ENCODE measurements at places on chromosomes 12 and 14.

GRCh38 chr12:16454481-16454880 is 107.0 kb downstream of the MGST1 start:
- no peak for DNase-seq

- no peak for DNase-seq
Measured at GRCh38 chr12:109760031-109760929, 46.7 kb downstream of the FAM222A start.

DNA sequence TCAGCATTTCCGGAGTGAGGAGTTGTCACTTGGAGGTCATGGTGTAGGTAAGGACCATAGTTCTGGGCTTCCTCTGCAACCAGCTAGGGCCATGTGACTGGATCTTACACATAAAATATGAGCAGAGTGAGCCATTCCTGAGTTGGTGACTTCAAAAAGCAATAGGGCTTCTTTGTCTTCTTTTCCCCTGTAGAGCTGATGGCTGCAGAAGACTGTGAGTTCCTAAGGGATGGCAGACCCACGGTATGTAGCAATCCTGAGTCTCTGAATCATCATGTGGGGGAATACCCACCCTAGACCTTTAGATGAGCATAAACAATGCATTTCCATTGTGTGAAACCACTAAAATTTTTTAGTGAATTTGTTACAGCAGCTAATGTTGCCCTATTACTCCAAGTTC is 151.1 kb upstream of the TBX3 start:
- no peak for DNase-seq

- DNase-seq = no peak
Measured at GRCh38 chr14:51996148-51996746, 6.9 kb downstream of the RTRAF start.

GRCh38 chr12:14828892-14829291 is 14.4 kb downstream of the ART4 start:
- DNase-seq = no peak

DNA sequence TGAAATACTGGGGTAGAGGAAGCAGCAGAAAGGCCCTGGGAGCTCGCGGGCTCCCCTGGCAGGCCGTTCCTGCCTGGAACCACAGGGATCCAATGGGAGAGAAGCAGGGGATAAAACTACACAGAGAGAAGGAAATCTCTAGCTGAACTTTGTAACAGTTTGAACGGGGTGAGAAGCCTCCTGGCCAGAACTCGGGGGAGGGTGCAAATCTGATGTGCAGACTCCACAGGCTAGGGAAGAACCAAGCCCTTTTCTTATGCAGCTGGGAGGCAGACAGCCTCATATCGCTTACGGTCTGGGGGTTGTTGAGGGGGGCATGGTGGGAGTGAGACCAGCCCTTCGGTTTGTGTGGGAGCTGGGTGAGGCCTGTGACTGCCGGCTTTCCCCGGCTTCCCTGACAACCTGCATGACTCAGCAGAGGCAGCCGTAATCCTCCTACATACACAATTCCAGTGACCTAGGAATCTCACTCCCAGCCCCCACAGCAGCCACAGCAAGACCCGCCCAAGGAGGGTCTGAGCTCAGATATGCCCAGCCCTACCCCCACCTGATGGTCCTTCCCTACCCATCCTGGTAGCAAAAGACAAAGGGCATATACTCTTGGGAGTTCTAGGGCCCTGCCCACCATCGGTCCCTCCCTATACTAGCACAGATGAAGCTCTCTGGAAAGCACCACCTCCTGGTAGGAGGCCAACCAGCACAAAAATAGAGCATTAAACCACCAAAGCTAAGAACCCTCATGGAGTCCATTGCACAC is 143.0 kb downstream of the TMTC1 start:
- DNase-seq = no peak

DNA sequence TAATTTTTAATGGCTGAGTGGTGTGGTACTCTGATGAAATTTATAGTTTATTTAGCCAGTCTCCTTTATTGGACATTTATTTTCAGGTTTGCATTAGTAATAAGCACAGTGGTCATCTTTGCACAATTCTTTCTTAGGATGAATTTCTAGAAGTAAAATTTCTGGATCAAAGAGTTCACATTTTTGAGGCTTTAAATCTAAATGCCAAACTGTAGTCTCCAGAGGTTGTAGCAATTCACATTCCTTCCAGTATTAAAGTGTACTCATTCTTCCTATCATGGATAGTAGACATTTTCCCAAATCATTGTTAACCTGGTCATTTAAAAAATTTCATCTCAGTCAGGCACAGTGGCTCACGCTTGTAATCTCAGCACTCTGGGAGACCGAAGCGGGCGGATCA is 24.8 kb downstream of the SLC39A9 start:
- no peak for DNase-seq

GRCh38 chr12:120658286-120659150 is 18.1 kb downstream of the CABP1 start:
- DNase-seq = no peak

DNA sequence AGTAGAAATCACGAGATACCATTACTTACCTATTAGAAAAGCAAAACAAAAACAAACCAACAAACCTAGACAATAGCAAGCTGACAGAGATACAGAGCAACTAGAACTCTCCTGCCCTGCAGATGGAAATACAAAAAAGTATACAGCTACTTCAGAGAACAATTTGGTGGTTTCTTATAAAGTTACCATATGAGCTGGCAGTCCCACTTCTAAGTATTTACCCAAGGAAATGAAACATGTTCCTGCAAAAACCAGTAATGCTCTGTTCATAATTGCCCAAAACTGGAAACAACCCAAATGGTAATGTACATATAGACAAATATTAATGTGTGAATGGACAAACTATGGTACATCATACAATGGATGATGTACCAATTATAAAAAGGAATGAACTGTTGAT is 31.7 kb downstream of the FUT8 start:
- no peak for DNase-seq

GRCh38 chr14:36320897-36321381 is 502 bp upstream of the MBIP start:
- DNase-seq = no peak

DNA sequence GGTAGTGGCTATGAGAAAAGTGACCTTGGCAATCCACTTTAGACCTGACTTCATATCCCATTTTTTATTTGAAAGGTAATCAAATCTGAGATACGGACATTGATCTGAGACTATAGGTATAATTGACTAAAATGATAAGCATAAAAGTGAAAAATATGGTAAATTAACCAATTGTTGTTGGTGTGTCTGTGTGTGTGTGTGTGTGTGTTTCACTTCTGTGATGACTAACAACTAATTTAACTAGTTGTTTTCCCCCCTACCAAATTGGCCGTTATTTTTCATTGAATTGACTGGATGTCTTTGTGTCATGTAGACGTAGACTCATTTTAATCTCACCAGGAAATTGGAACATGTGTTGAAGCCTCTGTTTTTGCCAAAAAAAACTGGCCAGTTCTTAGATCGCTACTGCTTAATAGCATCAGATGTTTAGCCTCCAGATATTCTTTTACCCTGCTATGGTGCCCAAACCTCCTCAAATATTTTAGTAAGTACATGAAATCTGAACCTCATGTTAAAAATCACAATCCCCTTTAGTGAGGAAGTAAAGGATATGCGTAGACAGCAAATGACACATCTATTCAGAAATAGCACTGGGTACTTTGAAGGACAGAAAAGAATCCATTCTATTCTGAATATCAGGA is 395.0 kb downstream of the EGLN3 start:
- DNase-seq = no peak

DNA sequence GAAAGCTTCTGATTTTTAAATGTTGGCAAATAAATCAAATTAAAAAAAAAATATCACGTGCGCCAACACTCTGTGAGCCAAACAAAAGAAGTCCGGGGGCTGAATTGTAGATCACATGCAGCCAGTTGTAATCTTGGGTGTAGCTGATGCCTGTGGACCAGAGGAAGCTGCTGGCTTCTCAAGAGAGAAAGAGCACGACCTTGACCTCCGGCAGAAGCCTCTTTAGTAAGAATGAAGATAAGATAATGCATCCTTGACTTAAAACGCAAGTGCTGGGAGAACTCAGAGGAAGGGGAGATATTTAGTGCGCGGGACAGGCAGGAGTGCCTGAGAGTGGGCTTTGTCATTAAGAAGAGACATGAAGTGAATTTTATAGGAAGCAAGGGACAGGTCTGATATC is 162.8 kb upstream of the TBX3 start:
- no peak for DNase-seq

- DNase-seq = no peak
Measured at GRCh38 chr14:97970222-97970621, 1173.0 kb downstream of the VRK1 start.

GRCh38 chr12:2924019-2924418 is 33.3 kb downstream of the TULP3 start:
- no peak for DNase-seq

- no peak for DNase-seq
Measured at GRCh38 chr12:131007031-131007739, 53.5 kb downstream of the ADGRD1 start.

DNA sequence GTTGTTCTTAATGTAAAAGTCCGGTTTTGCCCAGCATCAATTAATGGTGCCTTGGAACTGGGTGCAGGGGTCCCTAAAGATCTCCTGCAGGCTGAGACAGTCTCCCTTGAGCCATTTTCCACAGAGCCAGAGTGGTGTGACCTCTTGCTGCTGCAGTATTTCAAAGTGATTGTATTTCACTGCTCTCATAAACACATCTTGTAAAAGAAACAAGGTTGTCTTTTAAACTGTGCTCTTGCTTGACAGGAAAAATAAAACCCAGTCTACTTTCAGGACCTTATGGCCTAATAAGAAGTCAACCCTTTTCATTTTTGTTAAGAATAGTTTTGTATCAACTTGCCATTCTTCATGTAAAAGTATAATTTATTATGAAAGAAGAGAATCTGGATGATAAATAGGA is 44.7 kb downstream of the TMEM117 start:
- DNase-seq = no peak

DNA sequence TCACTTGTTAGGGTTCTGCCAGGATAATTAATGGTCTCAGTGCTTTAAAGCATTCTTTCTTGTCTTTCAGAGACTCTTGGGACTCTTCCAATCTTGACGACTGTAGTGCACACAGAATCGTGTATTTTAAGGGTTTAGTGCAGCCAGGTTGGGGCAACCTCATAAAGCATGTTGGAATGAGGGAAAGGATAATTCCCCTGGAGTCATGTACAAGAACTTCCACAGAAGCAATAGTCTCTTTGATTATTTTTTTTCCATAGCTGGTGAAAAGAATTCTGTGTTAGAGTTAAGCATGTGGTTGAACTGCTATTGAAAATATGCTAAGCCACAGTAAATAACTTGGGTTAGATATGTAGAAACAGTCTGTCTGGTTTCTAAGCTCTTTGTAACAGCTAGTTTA is 246.8 kb upstream of the DAAM1 start:
- no peak for DNase-seq

DNA sequence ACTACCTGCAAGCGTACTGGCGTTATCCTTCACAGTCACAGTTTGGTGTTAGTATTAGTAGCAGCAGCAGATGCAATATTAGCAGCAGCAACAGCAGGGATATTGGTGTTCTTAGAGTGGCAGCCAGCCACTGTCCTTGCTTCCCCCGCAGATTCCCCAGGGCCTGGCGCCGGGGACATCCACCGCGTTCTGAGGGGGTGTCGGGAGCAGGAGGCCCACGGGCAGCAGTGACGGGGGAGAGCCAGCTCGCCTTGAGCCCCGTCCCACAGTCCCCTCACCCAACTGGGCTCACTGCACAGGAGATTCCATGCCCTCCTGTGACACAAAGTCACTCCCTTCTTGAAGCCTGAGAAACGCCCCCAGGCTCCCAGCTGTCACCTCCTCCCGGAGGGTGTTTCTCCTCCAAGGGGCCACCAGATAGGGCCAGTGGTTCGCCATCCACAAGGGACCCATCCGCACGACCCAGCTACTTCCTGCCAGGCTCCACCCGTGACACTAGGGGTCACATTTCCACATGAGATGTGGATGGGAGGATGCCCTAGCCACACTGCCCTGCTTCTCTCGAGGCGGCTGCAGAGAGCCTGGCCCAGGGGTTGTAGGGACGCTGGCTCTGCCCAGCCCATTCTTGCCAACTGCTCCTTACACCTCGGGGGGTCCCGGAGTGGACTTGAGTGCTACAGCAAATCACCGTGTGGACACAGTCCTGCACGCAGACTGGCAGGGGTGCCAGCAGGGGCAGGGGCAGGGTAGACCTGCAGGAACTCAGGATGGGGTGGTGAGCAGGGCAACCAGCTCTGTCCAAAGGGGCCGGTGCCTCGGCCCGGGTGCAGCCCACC is 123.1 kb downstream of the PIWIL1 start:
- no peak for DNase-seq

- DNase-seq = no peak
Measured at GRCh38 chr14:22464422-22465142, 124.4 kb downstream of the DAD1 start.

DNA sequence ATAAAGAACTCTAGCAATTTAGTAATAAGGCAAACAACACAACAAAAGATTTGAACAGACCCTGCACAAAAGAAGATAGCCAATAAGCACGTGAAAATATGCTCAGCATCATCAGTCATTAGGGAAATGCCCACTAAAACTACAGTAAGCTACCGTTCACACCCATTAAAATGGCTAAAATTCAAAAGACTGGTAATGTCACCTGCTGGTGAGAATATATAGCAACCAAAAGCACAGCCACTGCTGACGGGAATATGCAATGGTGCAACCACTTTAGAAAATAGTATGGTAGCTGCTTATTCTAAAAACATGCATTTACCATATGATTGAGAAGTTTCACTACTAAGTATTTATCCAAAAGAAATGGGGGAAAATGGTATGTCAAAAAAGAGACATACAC is 74.9 kb downstream of the DPF3 start:
- DNase-seq = no peak

GRCh38 chr12:131850856-131851559 is 22.8 kb downstream of the MMP17 start:
- DNase-seq = no peak

- no peak for DNase-seq
Measured at GRCh38 chr14:33566082-33566481, 384.8 kb downstream of the EGLN3 start.

GRCh38 chr12:546920-547845 is 87.4 kb downstream of the B4GALNT3 start:
- DNase-seq = no peak

GRCh38 chr12:74152370-74152769 is 385.3 kb upstream of the ATXN7L3B start:
- no peak for DNase-seq

- no peak for DNase-seq
Measured at GRCh38 chr12:6828781-6829535, 751 bp downstream of the P3H3 start.

DNA sequence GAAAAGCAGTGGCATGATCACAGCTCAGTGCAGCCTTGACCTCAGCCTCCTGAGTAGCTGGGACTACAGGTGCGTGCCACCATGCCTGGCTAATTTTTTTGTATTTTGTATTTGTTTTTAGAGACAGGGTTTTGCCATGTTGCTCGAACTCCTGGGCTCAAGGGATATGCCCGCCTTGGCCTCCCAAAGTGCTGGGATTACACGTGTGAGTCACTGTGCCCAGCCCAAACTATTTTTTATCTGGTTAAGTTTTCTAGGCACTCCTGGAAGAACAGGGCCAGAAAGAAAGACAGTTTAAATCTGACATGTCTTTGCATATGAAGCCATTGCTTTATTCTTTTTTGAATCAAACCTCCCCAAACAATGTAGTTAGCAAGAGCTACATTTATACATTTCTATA is 27.5 kb upstream of the PTGR2 start:
- no peak for DNase-seq

GRCh38 chr12:50058743-50059312 is 1.4 kb downstream of the ASIC1 start:
- DNase-seq = no peak

- DNase-seq = no peak
Measured at GRCh38 chr14:91545946-91546716, 36.0 kb upstream of the PPP4R3A start.
